Adipocyte (in vitro differentiated cells): ENCODE measurements at places on chromosomes 2 and 18.

GRCh38 chr2:191824398-191824797 is 22.5 kb downstream of the CAVIN2 start:
- DNase-seq: no peak

GRCh38 chr2:43461453-43462073 is 134.3 kb downstream of the THADA start:
- DNase-seq: no peak

DNA sequence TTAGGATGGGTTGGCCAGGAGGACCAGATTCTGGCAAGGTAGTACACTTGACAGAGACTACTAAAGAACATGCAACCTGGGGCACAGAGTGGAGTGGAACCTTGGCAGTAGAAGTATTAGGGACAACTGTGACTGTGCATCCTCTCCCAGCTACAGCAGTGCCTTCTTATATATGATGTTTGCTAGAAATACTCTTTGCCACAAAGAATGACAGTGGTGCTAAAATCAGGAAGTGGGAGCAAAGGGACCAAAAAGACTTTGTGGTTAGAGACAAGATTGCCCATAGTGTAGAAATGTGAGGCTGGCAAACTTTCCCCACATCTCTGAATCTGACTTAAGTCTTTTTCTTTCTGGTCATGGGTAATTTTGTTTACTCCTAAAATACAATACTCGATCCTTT is 9.4 kb upstream of the SLC38A11 start:
- DNase-seq: no peak

GRCh38 chr2:235908826-235909225 is 259.4 kb downstream of the GBX2 start:
- DNase-seq: no peak

- no peak for DNase-seq
Measured at GRCh38 chr2:224386876-224387275, 15.0 kb downstream of the FAM124B start.

DNA sequence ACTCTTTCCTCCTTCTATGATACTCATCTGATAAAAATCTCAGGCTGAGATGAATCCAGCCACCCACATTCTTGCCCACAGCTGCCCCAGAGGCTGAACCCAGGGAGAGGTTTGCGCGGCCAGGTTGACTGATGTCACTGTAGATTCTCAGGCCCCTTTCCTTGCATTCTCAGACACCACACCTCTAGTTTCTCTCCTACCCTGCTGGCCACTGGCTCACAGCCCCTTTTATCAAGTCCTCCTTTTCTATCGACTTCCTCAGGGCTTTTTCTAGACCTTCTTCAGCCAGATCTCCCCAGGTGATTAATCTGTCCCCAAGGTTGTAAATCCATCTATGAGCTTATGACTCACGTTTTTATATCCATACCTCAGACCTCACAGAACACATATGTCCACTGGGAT is 99.8 kb downstream of the TACR1 start:
- no peak for DNase-seq

DNA sequence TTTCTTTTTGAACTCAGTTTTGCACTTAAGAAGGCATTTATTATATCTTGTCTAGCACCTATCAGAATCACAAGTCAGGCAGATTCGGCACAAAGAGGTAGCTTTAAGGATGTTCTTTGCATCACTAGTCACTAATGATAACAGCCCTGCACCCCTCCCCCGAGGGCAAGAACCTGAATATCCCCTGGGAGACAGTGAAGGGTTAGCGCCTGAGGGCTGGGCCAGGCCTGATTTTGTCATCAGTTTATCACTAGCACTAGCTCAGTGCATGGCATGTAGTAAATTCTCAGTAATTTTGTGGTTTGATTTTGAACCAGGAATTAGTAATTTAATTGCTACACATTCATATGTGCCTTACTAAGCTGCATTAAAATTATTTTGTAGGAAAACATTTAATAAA is 23.9 kb upstream of the HS6ST1 start:
- DNase-seq: no peak
